ENCODE measurements at places on chromosomes 16 and 17. TPM values are rescaled to one million over a fixed set of nuclear protein-coding genes. Genes with fewer than 3 reads are reported as not detected.
A peak's percentile ranks its signal among the peaks of the same experiment; 100 is the strongest.

DNA sequence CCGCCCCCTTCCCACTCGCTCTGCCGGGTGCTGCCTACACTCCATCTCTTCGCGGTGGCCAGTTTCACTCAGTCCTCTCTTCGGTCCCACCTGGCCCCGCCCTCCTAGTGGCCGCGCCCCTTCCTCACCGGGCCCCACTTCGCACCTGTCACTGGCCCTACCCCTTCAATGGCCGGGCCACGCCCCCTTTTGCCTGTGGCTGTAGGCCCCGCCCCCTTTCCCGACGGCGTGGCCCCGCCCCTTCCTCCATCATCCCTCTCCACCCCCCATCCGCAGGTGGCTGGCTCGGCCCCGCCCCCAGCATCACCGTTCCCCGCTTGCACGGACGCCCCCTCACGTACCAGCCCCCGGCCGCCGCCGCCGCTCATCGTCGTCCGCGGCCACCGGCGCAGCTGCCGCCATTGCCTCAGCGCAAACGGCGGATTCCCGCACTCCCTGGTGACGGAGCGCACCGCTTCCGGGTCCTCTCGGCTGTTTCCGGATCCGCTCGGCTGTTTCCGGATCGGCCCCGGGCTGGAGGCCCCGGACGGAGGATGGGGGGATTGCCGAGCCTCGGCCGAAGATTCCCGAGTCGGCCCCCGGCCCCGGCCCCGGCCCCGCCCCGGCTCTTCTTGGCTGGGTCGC, at the start of gene RABEP2:
TSS of gene RABEP2 (minus strand) at position 477 of the 624 bp plus-strand sequence. CDS start at position 402, 75 bp downstream.
- DNase-seq = peak; percentile 89
- no peaks in the 10 kb centered on the region for H3K4me1 ChIP-seq
- H3K27ac ChIP-seq = peak within 1 kb of the TSS; percentile 99
- no peaks in the 10 kb centered on the region for H3K27me3 ChIP-seq
- H3K4me3 ChIP-seq = peak within 1 kb of the TSS; percentile 76

- H3K27me3 ChIP-seq = no peaks in the 10 kb centered on the region
- no peaks in the 10 kb centered on the region for H3K36me3 ChIP-seq
- H3K4me1 ChIP-seq = no peaks in the 10 kb centered on the region
Observed at GRCh38 chr16:60641067-60641665, 1395.1 kb downstream of the CDH8 start.

GRCh38 chr16:23827057-23827456, 8.7 kb upstream of the PRKCB start:
- no peak for DNase-seq
- no peaks in the 10 kb centered on the region for H3K27me3 ChIP-seq
- H3K4me3 ChIP-seq = no peak overlapping the region
- peak overlapping the region; percentile 80 for H3K27ac ChIP-seq
- no peaks in the 10 kb centered on the region for H3K36me3 ChIP-seq

GRCh38 chr16:77723108-77723514, 797 bp downstream of the NUDT7 start:
- no peaks in the 10 kb centered on the region for H3K36me3 ChIP-seq
- H3K27me3 ChIP-seq = no peaks in the 10 kb centered on the region
- H3K4me3 ChIP-seq = peak overlapping the region; percentile 59
- H3K4me1 ChIP-seq = peaks cover 12% of the 10 kb centered on the region
- peak; percentile 6 for DNase-seq

- no peaks in the 10 kb centered on the region for H3K4me1 ChIP-seq
- peak; percentile 75 for DNase-seq
- H3K4me3 ChIP-seq = peak overlapping the region; percentile 24
- H3K27me3 ChIP-seq = no peaks in the 10 kb centered on the region
Observed at GRCh38 chr17:40936437-40936971, 942 bp downstream of the KRT23 start.

- H3K27me3 ChIP-seq = no peaks in the 10 kb centered on the region
- DNase-seq = peak; percentile 51
- no peak overlapping the region for H3K27ac ChIP-seq
Observed at GRCh38 chr16:2610781-2611498, 71.4 kb upstream of the KCTD5 start.

CRHR1 gene
- total RNA-seq = not detected

GRCh38 chr17:16923097-16923903, 48.6 kb downstream of the TNFRSF13B start:
- no peak overlapping the region for H3K4me3 ChIP-seq
- H3K4me1 ChIP-seq = no peaks in the 10 kb centered on the region
- no peaks in the 10 kb centered on the region for H3K27me3 ChIP-seq
- no peaks in the 10 kb centered on the region for H3K36me3 ChIP-seq
- DNase-seq = no peak

ABAT gene
- total RNA-seq = 8.0 TPM

GRCh38 chr17:35374766-35375344, 1.4 kb upstream of the SLFN11 start:
- peaks cover 43% of the 10 kb centered on the region for H3K27me3 ChIP-seq
- DNase-seq = no peak
- H3K4me1 ChIP-seq = peaks cover 73% of the 10 kb centered on the region

GRCh38 chr17:75406222-75406615, 741 bp upstream of the GRB2 start:
- peaks cover 38% of the 10 kb centered on the region for H3K4me1 ChIP-seq
- H3K27ac ChIP-seq = peak overlapping the region; percentile 36
- no peaks in the 10 kb centered on the region for H3K27me3 ChIP-seq

- DNase-seq = no peak
- no peaks in the 10 kb centered on the region for H3K27me3 ChIP-seq
- no peak overlapping the region for H3K27ac ChIP-seq
- H3K4me3 ChIP-seq = no peak overlapping the region
- H3K36me3 ChIP-seq = no peaks in the 10 kb centered on the region
Observed at GRCh38 chr17:65901394-65901793, 290.5 kb downstream of the CEP112 start.

- H3K4me1 ChIP-seq = peaks cover 78% of the 10 kb centered on the region
- no peak overlapping the region for H3K4me3 ChIP-seq
- no peak overlapping the region for H3K27ac ChIP-seq
- DNase-seq = no peak
- H3K36me3 ChIP-seq = no peaks in the 10 kb centered on the region
Observed at GRCh38 chr16:70694088-70694867, 8.4 kb upstream of the MTSS2 start.

DNA sequence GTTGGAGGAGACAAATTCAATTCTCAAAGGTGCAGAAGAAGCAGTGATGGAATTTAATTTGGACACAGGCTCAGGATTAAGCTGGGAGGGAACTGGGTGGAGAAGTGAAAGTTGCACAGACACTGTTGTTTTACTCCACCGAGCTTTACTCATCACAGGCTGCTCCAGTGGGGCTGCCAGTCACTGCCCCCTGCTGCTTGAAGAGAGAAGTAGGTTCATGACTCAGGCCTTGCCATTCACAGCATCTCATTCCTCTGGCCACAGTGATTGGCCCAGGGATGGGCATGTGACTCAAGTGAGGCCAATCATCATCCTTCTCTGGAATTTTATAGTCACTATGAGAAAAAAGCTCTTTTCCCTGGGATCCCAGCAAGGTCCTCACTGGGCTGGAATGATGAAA, 11.8 kb downstream of the GNAO1 start:
- H3K27ac ChIP-seq = no peak overlapping the region
- no peaks in the 10 kb centered on the region for H3K36me3 ChIP-seq
- DNase-seq = no peak
- no peak overlapping the region for H3K4me3 ChIP-seq
- H3K27me3 ChIP-seq = no peaks in the 10 kb centered on the region

DNA sequence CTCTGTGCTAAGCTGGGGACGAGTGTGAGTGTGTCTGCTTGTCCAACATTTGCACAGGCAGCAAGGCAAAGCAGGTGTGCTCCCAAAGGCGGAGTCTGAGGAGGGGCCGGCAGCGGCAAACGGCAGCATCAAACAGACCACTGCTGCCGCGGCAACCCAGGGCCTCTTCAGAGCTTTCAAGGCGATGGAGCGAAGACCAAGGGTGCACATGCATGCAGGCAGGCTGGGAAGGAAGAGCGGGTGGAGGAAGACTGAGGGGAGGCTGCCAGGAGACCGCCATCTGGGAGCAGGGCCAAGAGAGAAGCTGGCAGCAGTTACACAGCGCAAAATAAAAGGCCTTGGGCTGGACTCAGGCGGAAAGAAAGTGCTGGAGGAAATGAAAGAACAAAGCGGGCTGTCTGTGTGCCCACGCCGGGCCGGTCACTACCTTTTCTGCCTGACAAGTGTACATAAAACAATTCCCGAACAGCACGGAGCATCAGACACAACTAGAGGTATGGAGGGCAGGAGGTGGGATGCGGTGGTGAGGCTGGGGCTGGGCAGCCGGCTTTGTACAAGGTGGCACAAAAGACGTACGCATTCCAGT, 8.5 kb downstream of the TIMM22 start:
- peaks cover 98% of the 10 kb centered on the region for H3K36me3 ChIP-seq
- H3K27me3 ChIP-seq = no peaks in the 10 kb centered on the region
- no peak overlapping the region for H3K4me3 ChIP-seq
- peak overlapping the region; percentile 69 for H3K27ac ChIP-seq
- peak; percentile 81 for DNase-seq

DNA sequence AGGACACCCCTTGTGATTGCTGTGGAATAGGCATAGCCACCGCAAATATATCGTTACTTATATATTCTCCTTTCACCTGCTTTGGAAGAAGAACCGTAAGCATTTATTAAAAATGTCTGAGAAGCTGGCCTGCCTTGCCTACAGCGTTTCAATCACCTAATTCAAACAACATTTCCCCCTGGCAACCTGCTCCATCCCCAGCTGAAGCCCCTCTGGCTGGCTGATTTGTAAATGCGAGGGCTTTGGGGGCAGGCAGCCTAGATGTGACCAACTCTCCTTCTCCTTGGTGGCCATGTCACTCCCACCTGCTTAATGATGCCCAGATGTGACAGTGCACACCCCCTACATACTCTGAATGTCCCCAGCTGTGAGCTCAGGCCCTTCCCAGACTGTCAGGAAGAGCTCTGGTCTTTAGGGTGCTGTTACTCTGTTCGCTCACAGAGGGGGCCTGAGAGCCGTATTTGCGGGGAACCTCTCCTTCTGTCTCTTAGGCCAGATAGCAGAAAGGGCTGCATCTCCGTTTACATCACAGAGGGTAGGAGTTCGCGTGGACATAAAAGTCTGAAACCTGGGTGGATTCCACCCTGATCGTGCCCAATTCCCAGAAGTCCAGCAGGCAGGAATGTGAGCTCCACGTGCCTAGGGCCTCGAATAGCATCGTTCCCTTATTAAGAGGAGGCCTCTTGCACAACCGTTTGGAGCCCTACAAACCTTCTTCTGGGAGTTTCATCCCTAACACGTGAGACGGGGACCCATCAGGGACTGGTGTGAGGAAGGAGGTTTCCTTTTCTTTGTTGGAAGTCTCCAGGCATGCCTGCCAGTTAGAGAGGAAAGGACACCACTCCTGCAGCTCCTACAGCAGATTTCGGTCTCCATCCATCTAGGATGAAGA, 2.4 kb upstream of the SDK2 start:
- H3K4me3 ChIP-seq = no peak overlapping the region
- H3K27me3 ChIP-seq = peaks cover 78% of the 10 kb centered on the region
- no peak overlapping the region for H3K27ac ChIP-seq
- no peaks in the 10 kb centered on the region for H3K4me1 ChIP-seq
- H3K36me3 ChIP-seq = no peaks in the 10 kb centered on the region

GRCh38 chr17:39222866-39223834, 2.6 kb downstream of the STAC2 start:
- no peak overlapping the region for H3K4me3 ChIP-seq
- H3K4me1 ChIP-seq = peaks cover 12% of the 10 kb centered on the region
- peaks cover 83% of the 10 kb centered on the region for H3K27me3 ChIP-seq
- H3K27ac ChIP-seq = no peak overlapping the region
- no peak for DNase-seq

DNA sequence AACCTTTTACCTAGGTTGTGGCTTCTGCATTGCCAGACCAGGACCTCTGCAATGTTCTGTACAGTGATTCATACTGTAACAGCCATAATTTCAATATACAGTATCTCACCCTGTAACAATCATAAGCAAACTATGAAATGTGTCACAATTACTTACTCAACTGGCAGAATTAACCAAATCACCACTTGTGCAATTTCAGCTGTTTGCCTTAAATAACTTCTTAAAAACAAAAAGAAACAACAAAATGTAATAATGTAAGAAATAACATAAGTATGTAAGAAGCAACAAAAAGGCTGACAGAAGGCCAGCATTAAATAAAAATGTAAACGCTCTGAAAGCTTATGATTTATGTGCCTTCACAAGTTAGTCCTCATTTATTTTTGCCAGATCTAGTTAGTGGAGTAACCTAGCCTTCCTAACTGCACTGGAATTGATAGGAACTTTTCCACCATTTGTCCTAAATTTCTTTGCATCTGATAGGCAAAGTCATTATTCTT, 96.9 kb downstream of the SKAP1 start:
- no peak overlapping the region for H3K4me3 ChIP-seq
- no peaks in the 10 kb centered on the region for H3K36me3 ChIP-seq
- H3K27me3 ChIP-seq = peaks cover 83% of the 10 kb centered on the region
- no peak overlapping the region for H3K27ac ChIP-seq

GRCh38 chr17:40321961-40322357, 13.0 kb downstream of the RARA start:
- H3K36me3 ChIP-seq = no peaks in the 10 kb centered on the region
- H3K27ac ChIP-seq = peak overlapping the region; percentile 100
- H3K27me3 ChIP-seq = no peaks in the 10 kb centered on the region
- H3K4me1 ChIP-seq = peaks cover 94% of the 10 kb centered on the region
- DNase-seq = peak; percentile 79
- H3K4me3 ChIP-seq = peak overlapping the region; percentile 22

DNA sequence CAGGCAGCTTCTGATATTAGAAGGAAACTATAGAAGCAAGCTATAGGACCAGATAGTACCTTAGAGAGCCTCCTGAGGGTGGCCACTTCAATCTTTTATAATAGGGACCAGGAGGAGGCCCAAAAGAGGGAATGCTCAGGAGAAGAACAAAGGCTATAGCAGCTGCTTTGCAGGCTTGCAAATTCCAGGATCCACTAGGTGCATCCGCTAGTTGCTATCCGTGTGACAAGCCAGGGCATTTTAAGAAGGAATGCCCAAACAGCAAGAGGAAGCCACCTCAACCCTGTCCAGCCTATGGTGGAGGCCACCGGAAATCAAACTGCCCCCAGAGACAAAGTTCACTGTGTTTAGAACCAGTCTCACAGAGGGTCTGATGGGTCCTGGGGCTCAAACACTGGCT, 192.6 kb upstream of the KIF2B start:
- H3K4me3 ChIP-seq = no peak overlapping the region
- H3K27ac ChIP-seq = no peak overlapping the region
- no peaks in the 10 kb centered on the region for H3K27me3 ChIP-seq
- H3K4me1 ChIP-seq = no peaks in the 10 kb centered on the region

GRCh38 chr17:70636517-70637133, 467.3 kb downstream of the KCNJ2 start:
- DNase-seq = no peak
- no peak overlapping the region for H3K4me3 ChIP-seq
- H3K36me3 ChIP-seq = no peaks in the 10 kb centered on the region
- no peaks in the 10 kb centered on the region for H3K4me1 ChIP-seq

- H3K27ac ChIP-seq = no peak overlapping the region
- no peaks in the 10 kb centered on the region for H3K36me3 ChIP-seq
- no peak overlapping the region for H3K4me3 ChIP-seq
- peaks cover 13% of the 10 kb centered on the region for H3K4me1 ChIP-seq
Observed at GRCh38 chr16:85383836-85384832, 229.0 kb upstream of the GSE1 start.

- peak overlapping the region; percentile 67 for H3K27ac ChIP-seq
- no peaks in the 10 kb centered on the region for H3K36me3 ChIP-seq
- H3K4me3 ChIP-seq = peak overlapping the region; percentile 80
- H3K27me3 ChIP-seq = peaks cover 23% of the 10 kb centered on the region
- DNase-seq = no peak
Observed at GRCh38 chr16:1613211-1613622, 1.1 kb downstream of the CRAMP1 start.

All from left lung (tissue), 14 donors.